ENCODE measurements at places on chromosomes 16 and 17.

- DNase-seq, result no peak
Measured at GRCh38 chr17:78588258-78589030, 11.2 kb upstream of the DNAH17 start.

DNA sequence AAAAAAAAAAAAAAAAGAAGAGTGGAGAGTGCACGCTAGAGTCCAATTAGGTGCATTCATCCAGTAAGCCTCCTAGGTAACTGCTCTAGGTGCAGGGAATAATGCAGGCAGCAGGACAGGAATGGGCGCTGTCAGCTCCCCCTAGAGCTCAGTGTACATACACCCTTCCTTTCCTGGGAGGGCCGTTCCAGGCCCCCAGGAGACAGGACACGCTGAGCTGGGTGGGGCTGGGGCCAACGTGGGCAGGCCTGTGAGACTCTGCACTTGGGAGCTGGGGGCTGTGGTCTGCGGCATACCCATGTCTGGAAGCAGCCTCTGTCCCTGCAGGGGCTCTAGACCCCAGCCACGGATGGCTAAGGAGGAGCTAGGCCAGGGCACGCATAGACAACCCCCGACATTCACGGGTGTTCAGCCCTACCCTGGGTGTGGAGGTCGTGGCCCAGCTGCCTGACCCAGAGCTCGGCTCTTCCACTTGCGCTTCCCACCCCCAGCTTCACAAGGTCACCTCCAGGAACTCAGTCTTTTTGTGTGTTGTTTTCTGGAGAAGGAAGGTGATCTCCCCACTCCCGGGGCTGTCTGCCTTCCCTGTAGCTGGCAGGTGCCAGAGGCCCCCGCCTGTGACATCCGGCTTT is 1.0 kb upstream of the ANTKMT start:
- no peak for DNase-seq

GRCh38 chr17:82301916-82302567 is 15.4 kb downstream of the CD7 start:
- no peak for DNase-seq

DNA sequence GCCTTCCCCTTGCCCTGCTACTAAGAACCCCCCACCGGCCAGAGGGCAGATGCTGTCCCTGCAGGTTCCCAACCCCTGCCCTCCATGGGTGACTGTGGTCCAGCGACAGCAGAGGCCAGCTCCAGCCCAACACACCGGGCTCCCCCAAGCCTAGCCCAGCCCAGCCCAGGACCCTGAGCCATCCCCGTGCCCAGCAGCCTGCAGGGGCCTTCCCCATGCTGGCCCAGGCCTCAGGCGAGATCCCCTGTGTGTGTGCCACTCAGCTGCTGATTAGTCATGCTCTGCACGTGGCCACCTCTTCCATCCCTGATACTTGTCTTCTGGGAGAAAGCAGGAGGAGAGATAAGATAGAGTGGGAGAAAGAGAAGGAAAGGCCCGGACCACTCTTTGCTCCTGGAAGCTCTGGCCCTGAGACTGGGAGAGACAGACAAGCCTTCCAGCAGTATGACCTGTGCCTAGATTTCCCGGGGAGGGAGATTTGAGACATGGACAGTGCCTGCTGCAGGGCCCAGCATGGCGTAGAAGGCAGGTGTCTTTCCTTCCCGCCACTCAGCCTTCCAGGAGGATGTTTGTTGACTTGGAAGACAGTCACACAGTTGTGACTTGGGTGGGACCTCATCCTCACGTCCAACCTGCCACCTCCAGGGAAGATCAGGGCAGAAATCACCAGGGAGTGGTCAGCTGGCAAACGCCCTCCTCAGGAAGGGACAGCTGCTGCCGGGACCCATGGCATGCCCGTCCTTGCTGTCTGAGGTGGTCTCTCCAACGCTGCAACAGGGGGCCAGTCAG is 41.3 kb upstream of the RASD1 start:
- no peak for DNase-seq

GRCh38 chr16:21598206-21598605 is 1.2 kb upstream of the METTL9 start:
- DNase-seq, result no peak

DNA sequence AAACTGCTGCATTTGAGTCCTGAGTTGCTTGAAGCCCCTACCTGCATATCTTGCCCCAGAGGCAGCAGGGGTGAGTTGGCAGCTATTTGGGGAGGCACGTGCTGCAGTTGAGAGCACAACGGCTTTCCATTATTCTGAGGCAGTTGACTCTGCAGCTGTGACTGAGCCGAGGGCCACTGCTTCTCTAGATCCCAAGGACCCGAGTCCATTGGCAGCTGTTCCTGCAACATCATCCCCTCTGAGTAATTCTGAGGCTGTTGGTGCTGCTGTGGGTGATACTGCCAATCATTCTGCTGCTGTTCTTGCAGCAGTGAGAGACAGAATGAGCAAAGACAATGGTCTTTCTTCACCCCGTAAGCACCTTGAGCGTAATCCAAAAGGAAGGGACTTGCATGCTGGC is 12.7 kb downstream of the TERF2IP start:
- no peak for DNase-seq

DNA sequence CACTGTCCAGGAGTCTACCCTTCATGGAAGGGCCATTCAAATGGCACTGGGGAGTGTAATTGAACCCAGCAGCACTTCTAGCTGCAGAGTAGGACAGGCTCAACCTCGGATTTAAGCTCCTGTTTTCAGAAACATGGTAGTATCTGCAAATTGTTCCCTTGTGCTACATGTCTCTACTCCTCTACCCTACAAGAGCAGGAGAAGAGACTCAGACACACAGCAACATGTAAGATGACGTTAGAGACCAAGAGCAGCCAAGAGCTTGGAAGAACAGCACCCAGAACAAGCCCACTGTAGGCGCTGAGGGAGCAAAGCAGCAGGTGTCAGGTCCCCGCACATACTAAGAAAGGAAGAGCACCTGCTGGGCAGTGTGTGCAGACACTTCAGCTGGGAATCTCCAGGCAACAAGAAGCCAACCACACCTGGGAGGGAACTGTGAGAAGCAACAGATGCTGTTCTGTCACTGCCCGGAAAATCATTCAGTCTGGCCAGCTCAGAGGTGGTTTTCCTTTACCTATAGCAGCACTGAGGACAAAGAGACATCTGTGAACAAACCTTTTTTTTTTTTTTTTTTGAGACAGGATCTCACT is 35.6 kb upstream of the MNT start:
- DNase-seq, result no peak

DNA sequence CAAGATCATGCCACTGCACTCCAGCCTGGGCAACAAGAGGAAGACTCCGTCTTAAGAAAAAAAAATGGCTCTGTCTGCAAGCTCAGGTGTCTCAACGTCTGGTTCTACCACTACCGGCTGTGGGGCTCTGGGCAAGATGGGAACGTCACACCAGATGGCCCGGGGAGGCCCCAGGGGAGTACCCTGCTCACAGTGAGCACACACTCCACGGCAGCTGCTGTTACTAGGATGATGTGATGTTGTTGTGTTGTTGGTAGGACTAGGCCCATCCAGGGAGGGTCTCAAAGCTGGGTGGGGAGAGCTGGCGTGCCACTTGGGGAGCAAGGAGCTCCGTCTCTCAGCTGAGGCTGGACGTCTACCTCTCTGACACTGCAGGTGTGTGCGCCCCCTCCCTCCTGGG is 9.4 kb upstream of the NPTX1 start:
- DNase-seq, result no peak

Data from posterior cingulate gyrus (tissue), 11 donors.